ENCODE measurements at places on chromosomes 7 and 10.
A peak's percentile ranks its signal among the peaks of the same experiment; 100 is the strongest.

- DNase-seq: no peak
Observed at GRCh38 chr10:61612009-61612408, 50.7 kb upstream of the CABCOCO1 start.

DNA sequence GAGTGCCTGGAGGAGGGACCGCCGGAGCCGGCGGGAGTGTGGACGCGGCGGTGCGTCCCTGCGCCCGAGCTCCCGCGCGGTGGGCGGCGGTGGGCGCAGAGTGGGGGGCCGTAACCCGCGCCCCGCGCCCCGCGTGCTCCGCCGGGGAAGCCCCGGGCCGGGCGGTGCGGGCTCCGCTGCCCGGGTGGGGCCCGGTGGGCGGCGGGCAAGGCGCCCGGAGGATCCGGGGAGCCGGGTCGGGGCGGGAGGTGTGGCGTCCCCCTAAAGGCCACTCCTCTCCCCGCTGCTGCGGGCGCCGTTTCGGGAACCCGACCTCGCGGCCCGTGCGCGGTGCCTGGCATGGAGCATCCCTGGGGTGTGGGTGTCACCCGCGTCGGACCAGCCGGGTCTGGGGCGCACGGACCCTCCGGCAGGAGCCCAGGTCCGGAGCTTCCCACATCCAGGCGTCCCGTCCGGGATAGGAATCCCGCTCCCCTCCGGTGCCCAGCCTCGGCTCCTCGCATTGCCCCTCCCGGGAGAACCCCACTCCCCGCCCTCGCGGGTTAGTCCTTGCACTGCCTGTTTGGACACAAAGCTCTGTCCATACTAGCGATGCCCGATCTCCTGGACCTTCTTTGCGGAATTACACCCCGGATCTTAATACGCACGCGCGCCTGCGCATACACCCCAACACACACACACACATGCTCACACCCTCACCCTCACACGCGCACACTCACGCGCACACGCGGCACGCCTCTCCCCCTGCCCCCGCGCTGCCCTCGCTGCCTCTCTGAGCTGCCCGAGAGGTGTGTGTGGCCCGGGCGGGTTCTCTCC is 723 bp downstream of the MTURN start:
- peak; percentile 72 for DNase-seq

DNA sequence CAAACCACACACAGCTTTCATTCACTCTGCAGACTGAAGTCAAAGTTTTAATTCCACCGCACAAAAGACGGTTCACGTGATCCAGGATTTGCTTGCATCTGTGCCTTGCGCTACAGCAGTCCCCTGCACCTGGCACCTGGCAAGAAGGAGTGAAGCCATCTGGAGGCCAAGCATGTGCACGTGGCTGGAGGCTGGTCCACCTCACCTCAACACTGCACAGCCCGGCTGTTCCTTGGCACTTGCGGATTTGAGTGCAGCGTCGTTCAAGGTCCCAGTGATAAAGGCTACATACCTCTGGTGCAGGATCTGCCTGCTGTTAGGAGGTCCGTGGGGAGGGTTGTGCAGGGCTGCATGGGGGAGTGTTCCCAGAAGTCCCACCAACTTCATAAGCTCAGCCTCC is 248.5 kb upstream of the GRB10 start:
- no peak for DNase-seq

DNA sequence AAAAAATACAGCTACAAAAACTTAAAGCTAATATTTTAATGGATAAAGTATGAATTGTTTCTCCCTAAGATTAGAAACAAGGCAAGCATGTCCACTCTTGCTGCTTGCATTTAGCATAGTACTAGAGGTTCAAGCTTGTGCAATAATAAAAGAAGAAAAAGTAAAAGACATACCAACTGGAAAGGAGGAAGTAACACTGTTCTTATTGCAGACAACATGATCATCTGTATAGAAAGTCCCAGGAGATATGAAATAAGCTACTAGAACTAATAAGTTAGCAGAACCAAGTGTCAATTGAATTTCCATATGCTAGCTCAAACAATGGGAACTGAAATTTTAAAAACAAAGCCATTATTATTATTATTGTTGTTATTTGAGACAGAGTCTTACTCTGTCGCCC is 20.0 kb upstream of the RABGEF1 start:
- no peak for DNase-seq

DNA sequence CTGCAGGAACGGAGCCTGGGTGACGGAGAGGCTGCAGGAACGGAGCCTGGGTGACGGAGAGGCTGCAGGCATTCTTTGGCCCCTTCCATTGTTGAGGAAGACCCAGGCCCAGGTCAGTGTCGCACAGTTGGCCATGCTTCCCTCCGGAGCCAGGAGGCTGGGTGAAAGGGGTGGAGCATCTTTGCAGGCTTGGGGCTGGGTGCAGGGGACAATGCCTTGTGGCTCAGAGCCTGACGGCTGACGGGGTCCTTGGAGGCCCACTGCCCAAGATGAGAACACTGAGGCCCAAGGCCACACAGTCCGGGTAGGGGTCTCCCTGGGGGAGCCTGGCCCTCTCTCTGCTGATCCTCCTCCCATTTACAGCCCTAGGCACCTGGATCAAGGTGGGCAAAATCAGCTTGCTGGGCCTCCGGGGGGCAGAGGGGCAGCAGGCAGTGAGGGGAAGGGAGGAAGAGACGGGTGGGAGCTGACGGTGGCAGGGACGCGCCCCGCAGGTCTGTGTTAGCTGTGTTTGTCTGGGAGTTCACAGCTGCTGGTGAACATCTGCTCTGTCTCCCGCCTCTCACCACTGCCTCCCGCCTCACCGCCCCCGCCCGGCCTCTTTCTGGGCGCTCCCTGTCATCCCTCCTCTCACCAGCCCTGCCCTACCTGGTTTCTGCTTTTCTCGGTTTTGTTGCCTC is 30.6 kb upstream of the PCBD1 start:
- no peak for DNase-seq

DNA sequence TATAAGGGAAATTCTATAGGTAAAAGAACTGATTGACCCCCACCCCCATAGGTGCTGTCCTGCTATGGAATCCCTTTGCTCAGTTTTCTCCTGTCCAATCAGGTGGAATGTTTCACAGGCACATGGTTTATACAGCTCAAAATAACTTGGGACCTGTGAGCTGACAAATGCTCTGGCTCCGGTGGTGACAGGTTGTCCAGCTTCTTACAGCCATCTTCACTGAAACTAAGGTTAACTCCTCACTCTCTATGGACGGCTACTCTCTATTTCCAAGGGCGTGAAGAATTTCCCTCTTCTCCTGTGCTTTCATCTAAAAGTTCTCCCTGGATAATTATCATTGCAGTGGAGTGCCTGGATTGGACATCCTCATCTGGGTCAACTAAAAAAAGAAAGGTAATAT is at the start of gene MYPN:
Gene MYPN (plus strand): TSS at position 158 of the 400 bp plus-strand sequence. CDS start 11,951 bp downstream, outside the sequence.
- DNase-seq: no peak

GRCh38 chr7:103929901-103930311 is 59.6 kb downstream of the RELN start:
- DNase-seq: no peak

DNA sequence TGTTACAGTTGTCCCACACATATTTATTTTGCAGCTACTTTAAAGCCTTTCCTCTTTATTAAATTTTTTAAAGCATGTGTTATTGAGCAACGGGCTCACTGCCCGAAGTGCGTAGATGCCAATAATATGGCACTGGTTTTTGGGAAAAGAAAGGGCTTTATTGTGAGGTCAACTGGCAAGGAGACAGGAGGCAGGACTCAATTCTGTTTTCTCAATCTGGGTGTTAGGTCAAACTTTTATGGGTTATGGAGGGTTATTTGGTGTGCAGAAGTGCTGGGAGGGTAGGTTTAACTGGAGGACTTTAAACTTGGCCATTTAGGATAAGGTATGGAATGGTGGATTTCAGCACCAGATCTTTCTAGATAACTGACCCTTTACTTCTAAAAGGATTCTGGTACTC is 183.6 kb downstream of the LRRC4 start:
- no peak for DNase-seq

GRCh38 chr7:152336754-152337368 is 98.9 kb downstream of the KMT2C start:
- DNase-seq: no peak

- DNase-seq: no peak
Observed at GRCh38 chr10:122290833-122291532, 19.9 kb downstream of the BTBD16 start.

GRCh38 chr7:2062648-2063047 is 170.1 kb downstream of the MAD1L1 start:
- DNase-seq: no peak

DNA sequence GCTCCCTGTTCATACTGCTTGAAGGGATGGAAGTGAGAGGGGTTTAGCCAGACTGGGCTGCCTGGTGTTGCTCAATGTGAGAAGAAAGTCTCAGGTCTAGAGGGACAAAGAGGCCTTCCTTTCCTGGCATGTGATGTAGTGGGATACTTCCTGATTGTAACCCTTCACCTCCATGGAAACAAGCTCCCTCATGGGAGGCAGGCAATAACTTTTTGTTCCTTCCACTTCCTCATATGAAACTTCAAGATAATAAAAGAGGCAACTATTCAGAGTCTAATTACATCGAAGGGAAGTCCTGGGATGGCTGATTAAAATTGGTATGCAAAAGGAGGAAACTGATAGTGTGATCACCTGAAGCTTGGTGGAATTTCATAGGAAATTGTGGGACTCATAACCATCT is 84.1 kb upstream of the ETV1 start:
- DNase-seq: no peak

DNA sequence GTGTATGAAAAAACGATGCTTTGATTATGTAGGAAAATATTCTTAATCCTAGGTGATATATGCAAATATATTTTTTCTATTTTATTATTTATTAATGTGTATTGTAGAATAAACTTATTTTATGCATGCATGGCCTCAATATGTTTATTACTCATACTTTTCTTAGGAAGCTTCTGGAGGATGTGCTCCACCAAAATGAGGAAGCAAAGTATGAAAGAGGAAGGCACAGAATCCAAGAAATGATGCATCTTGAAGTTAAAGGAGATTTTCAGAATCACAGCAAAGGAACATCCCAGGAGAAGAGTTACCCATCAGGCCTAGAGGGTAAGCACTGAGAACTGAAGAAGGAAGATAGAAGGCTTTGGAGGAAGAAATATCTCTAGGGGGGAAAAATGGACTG is 35.0 kb upstream of the MRPS16 start:
- no peak for DNase-seq

DNA sequence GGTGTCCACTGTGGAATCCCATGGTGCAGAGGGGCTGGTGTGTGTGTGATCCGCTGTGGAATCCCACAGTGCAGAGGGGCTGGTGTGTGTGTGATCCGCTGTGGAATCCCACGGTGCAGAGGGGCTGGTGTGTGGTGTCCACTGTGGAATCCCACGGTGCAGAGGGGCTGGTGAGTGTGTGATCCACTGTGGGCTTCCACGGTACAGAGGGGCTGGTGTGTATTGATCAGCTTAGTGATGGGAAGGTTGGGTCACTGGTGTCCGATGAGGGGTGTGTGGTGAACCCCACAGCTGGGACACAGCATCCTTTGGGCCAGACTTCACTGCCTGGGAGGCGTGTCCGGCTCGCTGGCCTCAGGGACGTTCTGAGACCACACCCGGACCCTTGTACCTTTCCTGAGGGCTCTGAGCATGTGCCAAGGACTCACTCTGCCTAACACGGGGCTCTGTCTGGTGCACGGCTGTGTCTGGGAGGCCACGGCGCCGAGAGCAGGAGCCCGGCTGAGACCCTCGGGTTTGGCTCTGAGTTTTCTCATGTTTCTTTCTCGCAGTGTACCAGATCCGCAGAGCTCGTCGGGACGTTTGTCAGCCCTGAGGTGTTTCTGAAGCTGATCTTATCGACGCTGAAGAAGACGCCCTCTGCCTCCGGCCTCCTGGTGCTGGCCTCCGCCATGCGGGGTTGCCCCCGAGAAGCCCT is 29.3 kb upstream of the PRKAR1B start:
- no peak for DNase-seq

- no peak for DNase-seq
Observed at GRCh38 chr7:31098642-31099360, 46.7 kb downstream of the ADCYAP1R1 start.

DNA sequence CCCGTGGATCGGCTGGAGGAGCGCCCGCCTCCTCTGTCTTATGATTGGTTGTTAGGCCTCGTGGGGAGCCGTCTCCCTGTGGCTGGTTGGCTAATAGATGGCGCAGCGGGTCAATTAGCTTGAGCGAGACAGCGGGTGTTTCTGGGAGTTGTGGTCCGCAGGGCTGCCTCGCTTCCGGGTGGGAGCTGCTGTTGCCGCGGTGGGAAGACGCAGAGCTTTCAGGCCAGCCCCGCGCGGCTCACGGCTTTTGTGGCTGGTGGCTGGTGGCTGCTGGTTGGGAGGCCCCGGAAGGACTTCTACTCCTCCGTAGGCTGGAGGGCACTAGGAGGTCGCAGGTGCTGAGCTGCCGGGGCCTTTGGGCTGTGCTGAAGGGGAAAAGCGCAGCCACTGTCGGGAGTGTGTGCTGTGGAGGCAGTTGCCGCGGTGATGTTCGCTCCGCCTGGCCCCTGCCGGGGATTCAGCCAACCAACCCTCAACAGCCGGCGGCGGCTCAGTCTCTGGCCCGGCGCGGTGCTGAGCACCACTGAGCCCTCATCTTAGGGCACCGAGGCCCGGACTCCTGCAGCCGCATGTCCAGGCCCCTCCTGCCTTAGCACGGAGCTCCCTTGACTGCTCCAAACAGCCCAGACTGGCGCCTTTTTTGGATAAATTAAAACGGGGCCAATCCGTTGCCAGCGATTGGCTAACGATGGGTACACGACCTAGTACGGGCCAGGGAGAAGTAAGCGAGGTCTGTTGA is 652 bp upstream of the C10orf143 start:
- DNase-seq: peak; percentile 90

DNA sequence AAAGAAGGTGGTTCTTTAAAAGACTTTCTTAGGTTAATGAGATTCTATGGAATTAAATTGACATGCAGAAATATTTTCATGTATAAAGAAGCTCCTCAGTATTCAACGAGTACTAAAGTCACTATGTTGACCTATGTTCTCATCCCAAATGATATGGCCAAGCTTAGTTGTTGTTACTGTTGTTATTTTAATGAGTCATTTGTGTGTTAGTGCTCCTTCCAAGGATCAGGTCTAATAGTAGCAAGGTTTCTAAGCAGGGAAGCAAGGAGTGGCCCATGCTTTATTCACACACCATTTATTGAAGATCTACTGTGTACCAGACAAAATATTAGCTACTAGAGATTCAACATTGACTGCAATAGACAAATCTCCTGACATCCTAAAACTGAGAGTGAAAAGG is 41.9 kb downstream of the LRRN3 start:
- no peak for DNase-seq

- no peak for DNase-seq
Observed at GRCh38 chr7:69208276-69208675, 390.0 kb upstream of the AUTS2 start.

GRCh38 chr10:5904227-5904626 is 14.2 kb downstream of the FBH1 start:
- DNase-seq: no peak

- DNase-seq: no peak
Observed at GRCh38 chr10:120019568-120019967, 127.0 kb downstream of the SEC23IP start.
